Ammon's horn (tissue), 1 donor: ENCODE measurements at places on chromosomes 11 and 22.

DNA sequence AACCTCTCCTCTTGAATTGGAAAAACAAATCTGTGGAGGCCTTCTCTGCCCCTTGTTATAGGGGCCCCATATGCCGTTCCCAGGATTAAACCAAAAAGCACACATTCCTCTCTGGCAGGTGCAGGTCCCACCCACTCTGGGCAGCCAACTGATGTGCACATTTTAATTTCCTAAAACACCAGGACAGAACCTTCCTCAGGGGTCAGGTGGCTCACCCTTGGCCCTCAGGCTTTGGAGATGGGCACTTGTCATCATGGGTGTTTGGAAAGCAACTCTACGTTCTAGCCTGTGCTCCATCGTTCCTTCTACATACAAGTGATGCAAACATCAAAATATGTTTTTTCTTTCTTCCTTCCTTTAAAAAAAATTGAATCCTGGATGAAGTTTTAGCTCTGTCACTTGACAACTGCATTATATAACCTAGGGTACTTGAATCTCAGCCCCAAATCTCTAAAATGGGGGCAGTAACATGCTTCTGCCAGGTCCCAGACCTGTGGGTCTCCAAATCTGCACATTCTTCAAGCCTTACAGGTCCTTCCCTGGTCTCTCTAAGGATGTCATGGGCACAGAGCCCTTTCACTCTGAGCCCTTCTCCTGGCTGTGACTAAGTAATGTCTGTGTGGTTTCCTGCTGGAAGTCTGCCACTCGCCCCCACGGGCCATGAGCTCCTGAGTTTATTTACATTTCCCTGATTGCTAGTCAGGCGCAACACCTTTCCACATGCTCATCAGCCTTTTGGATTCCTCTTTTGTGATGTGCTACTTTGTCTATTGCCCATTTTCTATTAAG lies 43.8 kb downstream of the KCNQ1OT1 start:
- DNase-seq, result no peak

DNA sequence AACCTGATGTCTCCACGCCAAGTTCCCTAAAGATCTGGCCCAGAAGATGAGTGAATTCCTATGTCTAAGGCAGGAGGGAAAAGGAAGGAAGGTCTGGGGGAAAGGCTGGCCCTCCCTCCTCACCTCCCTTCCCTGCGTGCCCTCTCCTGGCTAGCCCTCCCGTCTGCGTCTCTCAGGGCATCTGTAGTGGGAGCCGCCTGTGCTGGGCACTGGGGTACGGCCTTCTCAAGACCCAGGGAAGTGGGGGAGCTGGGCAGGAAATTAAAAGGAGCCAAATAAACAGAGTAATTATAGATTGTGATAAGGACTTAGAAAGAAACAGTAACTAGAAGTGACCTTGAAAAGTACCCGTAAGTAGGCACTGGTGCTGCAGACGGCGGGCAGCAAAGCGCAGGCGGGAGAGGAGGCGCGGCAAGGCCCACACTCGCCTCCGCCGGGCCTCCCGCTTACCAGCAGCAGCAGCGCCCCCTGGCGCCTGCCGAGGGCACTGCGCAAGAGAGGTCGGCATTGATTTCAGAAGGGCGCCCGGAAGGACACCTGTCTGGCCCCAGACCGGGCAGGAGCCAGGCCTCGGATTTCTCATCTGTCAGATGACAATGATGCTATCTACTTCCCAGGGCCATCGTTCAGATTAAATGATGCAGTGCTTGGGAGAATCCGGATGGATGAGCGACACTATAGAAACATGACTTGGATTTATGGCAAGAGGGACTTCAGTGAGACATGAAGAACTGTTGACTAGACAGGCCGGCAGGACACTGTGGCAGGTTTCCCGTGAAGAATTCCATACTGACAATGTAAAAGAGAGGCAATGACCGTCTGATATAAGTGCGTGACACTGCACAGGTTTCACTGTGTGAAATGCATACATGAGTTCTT lies 7.3 kb downstream of the KCNJ1 start:
- DNase-seq, result peak; percentile 40

DNA sequence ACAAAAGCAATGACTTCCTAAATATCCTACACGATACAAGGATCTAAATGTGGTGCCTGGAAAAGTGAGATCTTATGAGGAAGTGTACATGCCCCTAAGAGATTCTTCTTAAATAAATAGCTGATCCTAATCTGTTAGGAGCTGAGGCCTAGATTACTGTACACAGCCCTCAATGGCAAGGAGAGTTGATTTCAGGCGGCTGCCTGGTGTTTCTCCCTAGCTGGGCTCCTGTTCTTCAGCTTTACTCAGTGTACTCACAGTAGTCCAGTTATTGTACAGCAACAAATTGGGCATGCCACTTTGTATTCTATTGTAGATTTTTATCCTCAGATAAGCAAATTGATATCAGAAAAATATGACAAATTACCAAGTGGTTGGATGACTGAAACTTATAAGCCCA lies 358.2 kb upstream of the PDGFD start:
- no peak for DNase-seq

- DNase-seq, result peak; percentile 66
Observed at GRCh38 chr22:26502688-26503561, 9.3 kb downstream of the TFIP11 start.

DNA sequence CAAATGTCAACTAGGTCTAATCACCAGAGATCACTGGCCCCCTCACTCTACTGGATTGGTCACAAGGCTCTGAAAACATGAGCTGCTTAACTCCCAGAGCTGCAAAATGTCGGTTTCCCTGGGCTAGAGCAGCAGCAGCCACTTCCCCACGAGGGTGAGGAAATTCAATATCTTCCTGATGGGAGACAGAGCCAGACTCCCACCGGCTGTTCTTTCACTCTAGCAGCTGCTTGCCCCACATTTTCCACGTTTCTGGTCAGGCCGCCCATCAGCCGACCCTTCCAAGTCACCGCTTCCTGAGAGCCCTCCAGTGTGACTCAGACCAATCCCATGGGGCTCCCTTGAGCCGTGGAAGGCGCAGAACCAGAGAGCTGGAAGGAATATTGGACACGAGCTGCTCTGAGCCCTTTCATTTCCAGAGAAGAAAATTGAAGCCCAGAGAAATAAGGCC lies 227.0 kb downstream of the ADAMTS15 start:
- no peak for DNase-seq

GRCh38 chr22:33247758-33248157 lies 189.6 kb upstream of the SYN3 start:
- no peak for DNase-seq

GRCh38 chr22:34696557-34696956 lies 369.4 kb upstream of the ISX start:
- no peak for DNase-seq

- DNase-seq, result peak; percentile 8
Observed at GRCh38 chr11:111909378-111909777, 2.2 kb downstream of the CRYAB start.

DNA sequence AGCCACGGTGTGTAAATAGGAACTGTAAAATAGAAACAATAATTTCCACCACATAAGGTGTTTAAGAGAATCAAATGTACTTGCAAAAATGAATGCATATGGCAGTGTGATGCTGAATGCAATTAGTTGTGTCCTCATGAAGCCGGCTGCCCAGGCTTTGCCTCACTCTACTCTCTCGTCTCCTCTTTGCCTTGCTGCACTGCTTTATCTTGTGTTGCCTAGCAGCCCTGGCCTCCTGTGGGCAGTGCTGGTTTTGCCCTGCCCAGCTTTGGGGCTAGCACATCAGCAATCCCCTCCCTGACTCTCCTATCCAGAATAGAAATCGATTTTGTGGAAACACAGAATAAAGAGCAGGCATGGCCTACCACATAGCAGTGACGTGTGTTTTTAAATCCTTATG lies 30.0 kb downstream of the LRRC32 start:
- no peak for DNase-seq

DNA sequence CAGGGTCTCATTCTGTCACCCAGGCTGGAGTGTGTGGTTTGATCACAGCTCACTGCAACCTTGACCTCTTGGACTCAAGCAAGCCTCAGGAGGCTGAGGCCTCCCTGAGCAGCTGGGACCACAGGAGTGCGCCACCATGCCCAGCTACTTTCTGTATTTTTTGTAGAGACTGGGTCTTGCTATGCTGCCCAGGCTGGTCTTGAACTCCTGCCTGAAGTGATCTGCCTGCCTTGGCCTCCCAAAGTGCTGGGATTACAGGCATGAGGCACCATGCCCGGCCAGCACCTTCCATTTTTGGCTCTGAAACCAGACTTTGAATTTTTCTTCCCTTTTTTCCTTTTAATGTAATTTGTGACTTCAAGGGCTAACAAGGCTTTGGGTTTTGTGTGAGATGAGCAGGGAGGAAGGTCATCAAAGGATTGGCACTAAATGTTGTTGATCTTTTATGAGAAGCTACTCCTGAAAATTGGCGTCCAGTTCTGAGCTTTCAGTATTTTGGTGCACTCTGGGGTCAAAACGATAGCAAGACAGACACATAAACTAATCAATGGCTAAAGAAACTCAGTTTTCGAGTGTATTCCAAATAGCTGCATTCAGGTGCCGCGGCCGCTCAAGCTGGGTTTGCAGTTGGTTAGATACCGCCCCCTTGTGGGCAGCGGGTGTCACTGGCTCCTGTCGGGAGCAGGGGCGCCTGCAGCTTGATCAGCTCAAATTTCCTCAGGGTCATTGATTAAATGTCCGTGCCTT lies 51.9 kb upstream of the CLMP start:
- peak; percentile 87 for DNase-seq

DNA sequence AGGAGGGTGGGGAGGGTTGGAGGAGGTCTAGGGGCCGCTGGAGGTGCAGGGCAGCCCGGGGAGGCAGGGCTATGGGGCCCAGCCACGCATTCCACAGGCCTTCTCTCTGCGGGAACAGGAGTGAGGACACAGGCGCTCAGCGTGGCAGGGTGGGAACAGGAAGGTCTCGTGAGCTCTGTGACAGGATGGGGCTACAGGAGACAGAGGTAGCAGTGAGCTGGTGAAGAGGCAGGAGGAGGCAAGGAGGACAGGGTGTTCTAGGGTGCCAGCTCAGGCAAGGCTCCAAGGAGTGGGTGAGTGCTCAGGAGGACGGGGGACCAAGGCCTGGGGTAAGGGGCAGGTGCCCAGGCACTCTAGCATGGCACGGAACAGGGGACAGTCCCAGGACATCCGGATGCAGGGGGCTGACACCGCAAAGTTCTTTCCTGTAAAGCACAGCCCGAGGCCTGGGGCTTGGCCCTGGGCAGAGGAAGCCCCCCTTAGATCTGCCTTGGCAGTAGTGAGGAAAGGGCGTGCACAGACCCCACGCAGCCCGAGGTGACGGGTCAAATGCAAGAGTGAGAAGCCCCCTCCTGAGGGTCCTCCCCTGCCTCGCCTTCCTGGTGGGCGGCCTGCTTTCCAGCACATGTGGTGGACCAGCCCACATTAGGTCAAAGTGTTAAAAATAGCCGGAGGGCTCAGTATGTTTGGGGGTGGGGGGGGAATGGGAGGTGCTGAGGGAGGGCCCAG lies 4.7 kb upstream of the NEAT1 start:
- DNase-seq, result no peak

DNA sequence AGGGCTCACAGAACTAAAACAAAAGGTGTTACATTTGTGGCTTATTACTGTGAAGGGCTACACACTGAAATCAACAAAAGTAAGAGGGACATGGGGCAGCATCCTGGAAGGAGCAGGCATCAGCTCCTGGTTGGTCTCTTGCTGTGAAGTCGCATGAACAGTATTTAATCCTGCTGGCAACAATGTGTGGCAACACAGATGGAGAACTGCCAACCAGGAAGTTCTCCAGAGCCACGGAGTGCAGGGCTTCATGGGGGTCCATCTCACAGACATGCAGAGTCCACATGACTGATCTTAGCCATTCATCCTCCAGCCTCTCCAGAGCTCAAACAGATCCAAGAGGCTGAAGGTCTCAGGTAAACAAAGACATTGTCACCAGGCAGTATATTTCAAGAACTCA lies 32.8 kb upstream of the FGF3 start:
- no peak for DNase-seq

GRCh38 chr11:45026835-45027234 lies 76.2 kb upstream of the TP53I11 start:
- DNase-seq, result no peak

GRCh38 chr22:29459773-29460172 lies 20.2 kb upstream of the NEFH start:
- no peak for DNase-seq

- DNase-seq, result no peak
Observed at GRCh38 chr11:122933416-122933815, 48.2 kb downstream of the BSX start.

- DNase-seq, result no peak
Observed at GRCh38 chr22:28903729-28904128, 20.4 kb downstream of the ZNRF3 start.

GRCh38 chr11:115581871-115582639 lies 77.8 kb upstream of the CADM1 start:
- no peak for DNase-seq

GRCh38 chr22:17641269-17641668 lies 2.7 kb downstream of the BCL2L13 start:
- no peak for DNase-seq

DNA sequence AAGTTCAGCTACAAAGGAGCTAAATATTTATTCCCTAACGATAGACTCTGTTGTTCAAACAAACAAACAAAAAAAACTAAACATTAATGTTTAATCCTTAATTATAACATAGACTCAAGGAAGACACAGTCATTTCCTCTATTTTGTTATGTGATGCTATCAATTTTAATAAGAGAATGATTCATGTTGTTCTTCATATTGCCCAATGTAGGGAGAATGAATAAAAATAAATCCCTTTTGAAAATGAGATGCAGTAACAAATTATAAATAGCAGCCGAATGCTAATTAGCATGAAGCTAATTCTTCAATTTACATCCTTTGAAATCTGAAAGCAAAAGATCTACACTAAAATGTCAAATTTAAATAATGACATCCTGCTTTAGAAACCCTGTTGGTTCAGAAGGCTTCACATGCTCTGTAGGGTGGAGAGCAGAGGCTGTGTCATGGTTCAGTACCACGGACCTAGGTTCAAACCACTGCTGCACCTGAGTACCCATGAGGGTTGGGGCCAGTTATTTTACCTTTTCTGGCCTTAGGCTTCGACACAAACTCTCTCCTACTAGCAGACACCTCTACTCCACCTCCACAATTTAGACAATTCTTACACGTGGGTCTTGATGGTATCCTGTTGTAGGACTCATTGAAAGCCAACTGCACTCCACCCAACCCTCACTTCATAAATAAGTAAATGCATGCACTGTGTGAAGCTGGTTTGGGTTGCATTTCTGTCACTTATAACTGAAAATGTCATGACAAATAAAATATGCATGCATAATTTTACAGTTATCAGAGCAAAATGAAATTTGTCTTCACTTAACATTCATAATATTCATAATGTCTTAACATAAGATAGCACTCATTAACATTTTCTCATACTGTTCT lies 89.0 kb downstream of the RRAS2 start:
- DNase-seq, result no peak

DNA sequence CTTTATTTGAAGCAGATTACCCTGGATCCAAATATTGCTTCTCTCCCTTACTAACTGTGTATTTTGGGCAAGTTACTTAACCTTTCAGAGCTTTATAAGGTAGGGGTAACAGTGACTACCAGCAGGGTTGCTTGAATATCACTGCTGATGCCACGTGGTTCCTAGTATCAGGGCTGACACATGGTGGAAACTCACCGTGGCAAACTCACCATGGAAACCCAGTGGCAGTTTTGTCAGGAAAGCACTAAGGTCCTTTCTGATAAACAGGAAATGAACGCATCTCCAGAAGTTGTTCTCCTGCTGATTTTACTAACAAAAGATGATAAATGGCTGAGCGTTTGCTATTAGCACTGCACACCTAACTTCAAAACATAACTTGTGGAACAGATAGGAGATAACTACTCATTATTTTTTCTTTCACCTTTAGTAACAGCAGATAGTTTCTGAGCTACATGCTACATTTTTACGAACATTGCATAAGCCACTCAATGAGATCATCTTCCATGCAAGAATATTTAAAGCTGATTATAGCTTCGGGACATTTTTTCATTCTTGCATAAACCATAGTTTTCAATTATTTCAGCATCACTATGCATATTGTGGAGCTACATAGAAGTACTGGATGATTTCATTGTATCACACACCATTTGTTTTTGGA lies 59.7 kb upstream of the RAG2 start:
- peak; percentile 35 for DNase-seq
